HS-27A (cell line): ENCODE measurements at places on chromosomes 1 and 21.

GRCh38 chr21:41965461-41966013 is 11.7 kb upstream of the C2CD2 start:
- no peak for DNase-seq

GRCh38 chr1:43267291-43267805 is 2.4 kb upstream of the TMEM125 start:
- DNase-seq: peak; percentile 9

GRCh38 chr1:3003941-3004270 is 17.4 kb upstream of the ACTRT2 start:
- no peak for DNase-seq

- no peak for DNase-seq
These were observed 167.4 kb downstream of the DUSP10 start for GRCh38 chr1:221574529-221574928.

- no peak for DNase-seq
These were observed 482.2 kb downstream of the PTPRC start for GRCh38 chr1:199121047-199121446.

- DNase-seq: no peak
These were observed 4.7 kb upstream of the SLAMF1 start for GRCh38 chr1:160651433-160652064.

GRCh38 chr21:46517361-46517760 is 58.7 kb downstream of the DIP2A start:
- DNase-seq: no peak

GRCh38 chr1:220045356-220046051 is 801 bp downstream of the EPRS1 start:
- DNase-seq: no peak

DNA sequence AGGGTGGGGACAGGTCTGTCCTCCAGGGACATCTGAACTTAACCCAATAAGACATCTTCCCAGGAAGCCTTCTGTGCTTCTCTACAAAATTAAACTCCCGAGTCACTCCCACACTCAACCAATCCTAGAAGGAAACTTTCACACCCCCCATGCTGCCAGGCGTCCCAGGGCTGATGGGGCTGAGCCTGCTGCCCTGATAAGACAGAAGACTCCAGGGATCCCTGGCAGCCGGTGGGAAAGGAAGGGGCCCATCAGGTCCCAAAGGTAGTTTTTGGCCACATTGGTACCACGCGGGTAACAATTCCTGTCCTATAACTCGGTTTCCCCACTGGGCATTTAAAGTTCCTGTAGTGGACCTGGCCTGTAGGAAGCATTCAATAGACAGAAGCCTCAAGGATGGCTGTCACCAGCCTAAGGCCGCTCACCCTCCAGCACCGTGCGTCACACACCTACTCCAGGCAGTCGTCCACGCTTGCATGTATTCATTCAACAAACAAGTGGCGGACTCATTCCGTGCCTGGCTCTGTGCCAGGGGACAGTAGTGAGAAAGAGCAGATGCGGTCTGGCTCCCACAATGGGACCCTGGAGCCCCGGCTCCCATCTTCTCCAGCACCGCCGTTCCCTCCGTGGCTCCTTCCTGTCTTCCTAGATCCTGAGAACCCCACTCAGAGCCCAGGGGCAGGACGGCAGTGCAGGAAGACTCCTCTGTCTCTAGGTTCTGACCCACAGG is 465.2 kb downstream of the NPHP4 start:
- no peak for DNase-seq

DNA sequence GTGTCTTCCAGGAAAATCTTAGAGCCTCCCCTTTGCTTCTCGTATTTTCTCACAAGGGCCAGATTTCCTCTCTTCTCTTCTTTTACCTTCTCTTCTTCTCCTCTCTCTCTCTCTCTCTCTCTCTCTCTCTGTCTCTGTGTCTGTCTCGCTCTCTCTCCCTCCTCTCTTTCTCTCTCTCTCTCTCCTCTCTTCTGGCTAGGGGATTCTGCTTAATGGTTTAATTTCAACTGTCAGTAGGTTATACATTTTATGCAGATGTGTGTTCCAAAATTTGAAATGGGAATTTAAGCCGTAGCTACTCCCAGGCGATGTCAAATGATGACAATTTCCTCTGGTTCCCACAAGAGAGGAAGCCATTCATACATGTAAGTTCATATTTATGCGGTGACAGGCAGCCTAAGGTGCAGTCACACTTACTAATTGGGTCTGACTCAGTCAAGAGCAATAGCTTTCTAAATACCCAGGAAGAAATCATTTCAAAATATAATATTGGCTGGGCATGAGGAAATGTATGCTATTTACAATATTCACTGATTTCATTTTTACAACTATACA is 1.4 kb downstream of the DSCAM start:
- DNase-seq: no peak

- DNase-seq: no peak
These were observed 95.8 kb upstream of the HMGB4 start for GRCh38 chr1:33768106-33768505.

DNA sequence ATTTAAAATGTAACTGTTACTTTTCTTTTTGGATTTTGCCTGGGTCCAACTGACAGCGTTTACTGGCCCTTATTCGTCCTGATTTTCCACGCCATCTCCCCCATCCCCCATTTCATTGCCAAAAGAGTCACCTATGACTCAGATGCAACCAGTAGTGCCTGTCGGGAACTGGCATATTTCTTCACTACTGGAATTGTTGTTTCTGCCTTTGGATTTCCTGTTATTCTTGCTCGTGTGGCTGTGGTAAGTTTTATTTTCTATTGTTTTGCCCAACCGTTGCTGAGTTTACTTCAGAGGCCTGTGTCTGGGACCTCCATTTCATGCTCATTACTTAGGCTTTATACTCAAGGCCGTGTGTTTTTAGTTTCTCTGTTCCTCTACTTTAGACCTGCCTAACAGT is 9.3 kb downstream of the LEPR start:
- DNase-seq: peak; percentile 77

- DNase-seq: no peak
These were observed 2.6 kb downstream of the HECTD3 start for GRCh38 chr1:45008516-45008915.

DNA sequence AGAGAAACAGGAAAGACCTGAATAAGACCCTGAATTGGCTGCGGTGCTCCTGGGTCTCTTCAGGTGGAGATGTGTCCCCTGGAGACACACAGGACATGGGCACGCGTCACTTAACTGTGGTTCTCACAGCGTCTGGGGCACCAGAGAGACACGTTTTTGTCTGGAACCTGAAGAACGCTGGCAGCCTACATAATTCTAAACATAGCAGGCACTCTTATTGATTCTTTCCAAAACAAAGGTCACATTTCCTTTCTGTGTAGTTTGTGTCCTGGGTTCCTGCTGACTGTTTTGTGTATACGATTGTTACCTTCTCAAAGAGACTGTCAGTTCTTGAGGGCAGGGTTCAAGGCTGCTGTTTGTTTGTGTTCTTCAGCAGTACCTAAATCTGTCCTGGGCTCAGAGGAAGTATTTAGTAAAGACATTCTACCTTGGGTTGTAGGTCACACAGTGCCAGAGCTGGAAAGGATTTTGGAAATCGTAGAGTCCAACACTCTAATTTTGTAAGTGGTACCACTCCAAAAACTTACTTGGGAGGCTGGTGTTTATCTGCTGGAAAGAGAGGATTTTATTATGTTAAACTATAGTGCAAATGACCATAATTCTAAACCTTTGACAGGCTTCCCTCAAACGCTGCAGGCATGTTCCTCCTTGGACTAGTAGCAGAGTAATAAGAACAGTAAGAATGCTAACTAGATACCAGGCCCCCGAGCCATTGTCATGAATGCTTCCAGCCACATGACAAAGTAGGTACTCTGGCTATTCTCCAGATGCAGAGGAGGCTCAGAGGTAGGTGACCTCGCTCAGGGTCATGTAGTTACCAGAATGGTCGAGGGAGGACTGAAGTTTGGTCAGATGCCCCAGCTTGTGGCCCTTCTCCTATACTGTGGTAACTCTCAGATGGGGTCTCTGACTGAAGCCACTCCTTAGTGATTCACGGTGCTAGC is 164.3 kb downstream of the DHRS3 start:
- no peak for DNase-seq

GRCh38 chr1:70509996-70510876 is 99.2 kb downstream of the CTH start:
- DNase-seq: no peak

- DNase-seq: no peak
These were observed 646.0 kb upstream of the TMPRSS15 start for GRCh38 chr21:19049567-19049966.

- peak; percentile 92 for DNase-seq
These were observed 2.3 kb upstream of the IVL start for GRCh38 chr1:152906023-152906565.

- no peak for DNase-seq
These were observed 2.2 kb downstream of the FBXO28 start for GRCh38 chr1:224116131-224116530.

DNA sequence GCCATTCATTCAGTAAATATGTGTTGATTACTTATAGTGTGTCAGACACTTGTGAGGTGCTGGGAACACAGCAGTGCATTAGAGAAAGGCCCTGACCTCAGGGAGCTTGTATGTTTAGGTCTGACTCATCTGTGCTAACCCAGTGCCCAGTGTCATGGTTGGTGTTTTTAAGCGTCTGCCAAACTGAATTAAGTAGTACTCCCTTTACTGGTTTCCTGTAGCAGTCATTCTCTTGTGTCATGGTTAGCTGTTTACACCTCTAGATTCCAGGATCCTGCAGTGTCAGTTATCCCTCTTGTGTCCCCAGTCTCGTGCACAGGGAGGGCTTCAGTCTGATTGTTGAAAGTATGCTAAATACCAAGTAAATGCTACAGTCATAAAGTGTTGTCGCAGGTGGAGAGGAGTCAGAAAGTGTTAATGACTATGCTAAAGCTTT is 14.2 kb downstream of the UCK2 start:
- no peak for DNase-seq

- no peak for DNase-seq
These were observed 19.8 kb downstream of the MYOG start for GRCh38 chr1:203065986-203066385.

GRCh38 chr1:179143322-179143721 is 61.5 kb downstream of the TOR3A start:
- peak; percentile 83 for DNase-seq

GRCh38 chr1:155009221-155009711 is 6.7 kb downstream of the ZBTB7B start:
- no peak for DNase-seq

- no peak for DNase-seq
These were observed 22.5 kb downstream of the CHD5 start for GRCh38 chr1:6157528-6158174.

GRCh38 chr1:20603504-20604464 is 14.9 kb downstream of the CDA start:
- peak; percentile 97 for DNase-seq

DNA sequence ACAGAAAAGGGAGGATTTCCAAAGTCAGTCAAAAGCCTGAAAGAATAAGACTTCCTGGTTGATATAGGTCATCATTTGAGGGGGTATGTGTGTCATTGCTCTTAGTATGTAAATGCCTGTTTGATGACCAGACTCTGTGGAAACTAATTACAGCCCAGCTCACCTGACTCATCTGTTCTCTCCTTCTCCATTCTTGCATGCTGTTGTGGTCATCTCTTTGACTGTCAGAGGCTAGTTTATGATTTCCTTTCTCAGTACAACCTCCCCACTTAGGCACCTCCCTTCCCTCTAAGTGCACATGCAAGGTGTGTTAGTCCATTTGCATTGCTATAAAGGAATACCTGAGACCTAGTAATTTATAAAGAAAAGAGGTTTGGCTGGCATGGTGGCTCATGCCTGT is 2.4 kb upstream of the C1orf116 start:
- DNase-seq: no peak
